ENCODE measurements at places on chromosomes 7 and 10.

DNA sequence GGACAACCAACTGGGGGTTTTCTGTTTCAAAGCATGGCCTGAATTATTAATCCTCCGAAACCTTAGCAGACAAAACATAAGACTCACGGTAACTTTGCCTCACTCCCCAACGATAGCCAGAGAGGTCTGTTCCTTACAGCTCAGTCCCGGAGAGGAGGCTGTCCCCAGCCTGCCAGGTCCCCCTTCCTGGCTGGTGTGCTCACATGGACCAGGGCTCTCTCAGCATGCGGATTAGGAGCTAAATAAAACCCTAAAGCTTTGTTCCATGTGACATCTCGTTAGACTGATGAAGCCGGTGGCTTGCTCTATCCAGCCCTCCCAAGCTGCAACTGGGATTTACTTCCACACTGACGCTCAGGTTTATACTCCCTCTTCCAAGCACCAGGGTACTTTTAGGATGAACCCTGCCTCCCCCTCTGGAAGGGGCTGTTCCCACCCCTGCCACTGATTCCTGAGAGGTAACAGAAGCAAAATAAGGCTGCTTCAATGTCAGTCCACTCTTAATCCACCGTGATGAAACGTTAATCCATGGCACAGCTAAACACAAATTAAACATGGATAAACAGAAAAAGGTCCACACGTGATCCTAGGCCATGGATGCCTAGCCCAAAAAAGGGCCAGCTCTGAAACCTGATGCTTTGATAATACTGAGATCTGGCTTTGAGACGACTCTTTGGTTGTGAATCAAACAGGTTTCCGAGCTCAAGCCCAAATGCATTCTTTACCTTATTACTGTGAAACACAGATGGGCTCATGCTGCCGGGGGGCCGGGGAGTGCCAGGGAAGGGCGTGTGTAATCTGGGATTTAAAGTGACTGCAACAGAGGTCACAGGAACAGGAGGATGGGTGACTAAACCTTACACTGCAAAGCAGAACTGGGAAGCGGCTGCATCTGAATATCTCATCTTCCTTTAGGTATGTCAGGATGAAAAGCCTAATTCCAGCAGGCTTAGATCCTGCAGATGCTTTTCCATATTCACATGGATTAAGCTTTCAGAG lies 86.2 kb downstream of the ZRANB1 start:
- no peak for DNase-seq

GRCh38 chr10:73759512-73760115 lies 15.4 kb downstream of the SEC24C start:
- no peak for DNase-seq

GRCh38 chr10:6069081-6069931 lies 7.1 kb upstream of the IL2RA start:
- no peak for DNase-seq

- no peak for DNase-seq
These were observed 257.9 kb downstream of the PRPF18 start for GRCh38 chr10:13844651-13845050.

DNA sequence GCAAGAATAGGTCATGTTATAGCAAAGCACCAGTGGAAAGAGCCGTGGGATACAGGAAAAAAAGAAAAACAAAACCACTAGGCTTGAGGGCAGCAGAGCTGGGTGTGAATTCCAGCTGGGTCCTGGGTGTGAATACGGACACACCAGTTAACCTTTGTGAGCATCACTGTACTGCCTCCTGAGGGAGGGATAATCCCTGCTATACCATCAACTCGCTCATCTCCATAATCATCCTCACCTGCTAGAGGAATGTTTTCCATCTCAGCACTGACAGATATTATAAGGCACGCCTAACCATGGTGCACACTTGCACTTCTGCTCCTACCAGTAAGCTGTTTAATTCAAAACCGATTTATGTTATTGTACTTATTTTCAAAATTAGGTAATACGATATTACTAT lies 62.2 kb downstream of the GSAP start:
- DNase-seq, result no peak

- no peak for DNase-seq
These were observed 76.9 kb downstream of the NRP1 start for GRCh38 chr10:33257439-33258080.

DNA sequence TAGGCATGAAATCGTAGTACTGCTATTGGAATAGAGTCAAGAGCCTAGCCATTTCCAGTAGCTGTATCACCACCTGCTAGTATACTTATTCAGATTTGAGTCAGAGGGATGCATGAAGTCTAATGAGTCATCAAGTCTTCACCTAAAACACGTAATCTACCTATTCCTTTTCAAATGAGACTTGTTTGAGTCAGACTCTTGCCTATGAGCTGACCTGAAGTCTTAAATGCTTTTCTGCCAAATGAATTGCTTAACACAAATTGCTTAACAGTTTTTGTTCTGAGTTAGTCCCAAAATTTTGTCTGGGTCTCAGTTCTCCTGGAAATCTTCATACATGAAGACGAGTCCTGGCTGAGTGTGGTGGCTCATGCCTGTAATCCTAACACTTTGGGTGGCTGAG lies 165.2 kb downstream of the GNAT3 start:
- no peak for DNase-seq

DNA sequence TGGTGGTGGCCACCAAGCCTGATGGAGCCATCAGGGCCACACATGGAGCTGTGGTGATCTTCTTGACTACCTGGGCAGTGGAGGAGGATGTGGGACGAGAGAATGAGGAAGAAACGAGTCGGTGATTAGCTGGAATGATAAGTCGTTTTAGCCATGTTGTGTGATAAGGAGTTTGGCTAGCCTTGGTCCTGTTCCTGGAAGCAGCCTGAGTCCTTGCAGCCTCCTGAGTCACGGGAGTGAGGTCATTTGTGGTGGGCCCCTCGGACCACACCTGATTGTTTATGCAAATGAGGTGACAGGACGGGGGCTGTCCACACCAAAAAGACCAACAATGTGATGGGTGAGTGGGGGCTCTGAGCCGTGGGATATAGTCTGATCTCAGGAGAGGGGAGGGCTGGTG lies 554.4 kb downstream of the PTPRN2 start:
- no peak for DNase-seq

DNA sequence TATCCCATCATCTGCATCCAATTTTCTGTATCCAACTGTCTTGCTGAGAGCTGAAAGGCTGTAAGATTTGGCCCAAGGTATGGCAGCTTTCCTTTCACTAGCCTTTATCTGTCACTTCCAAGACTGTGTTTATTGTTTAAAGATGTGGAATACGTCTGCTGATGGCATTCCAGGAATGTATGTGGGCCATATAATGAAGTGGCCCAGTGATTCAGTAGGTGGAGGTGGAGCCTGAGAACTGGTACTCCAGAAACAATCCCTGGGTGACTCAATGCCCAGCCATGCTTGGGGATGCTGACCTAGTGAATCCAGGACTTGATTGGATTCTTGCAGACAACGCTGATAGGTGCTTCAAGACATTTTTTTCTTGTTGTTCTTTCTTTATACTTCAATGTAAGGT lies 13.5 kb downstream of the NEUROD6 start:
- no peak for DNase-seq

- DNase-seq, result no peak
These were observed 94.8 kb upstream of the AFAP1L2 start for GRCh38 chr10:114499116-114499515.

DNA sequence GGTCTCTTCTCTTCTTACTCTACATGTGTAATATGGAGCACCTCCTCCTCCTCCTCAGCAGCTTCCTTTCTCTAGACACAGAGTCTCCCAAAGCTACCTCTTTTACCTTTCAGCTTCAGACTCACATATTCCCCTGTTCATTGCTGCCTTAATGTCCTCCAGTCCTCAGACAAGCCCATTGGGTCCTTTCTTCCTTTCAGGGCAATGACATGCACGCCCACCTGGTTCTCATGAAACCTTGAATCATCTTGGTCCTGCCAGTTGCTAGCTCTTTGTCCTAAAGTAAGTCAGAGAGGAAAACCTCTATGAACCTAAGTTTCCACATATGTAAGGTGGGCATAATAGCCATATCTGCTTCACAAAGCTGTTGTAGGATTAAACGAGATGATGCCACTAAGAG lies 227.0 kb downstream of the RPS24 start:
- no peak for DNase-seq
